ENCODE measurements at places on chromosomes 4 and X.
A peak's percentile ranks its signal among the peaks of the same experiment; 100 is the strongest.

- no peak for DNase-seq
These were observed 17.6 kb downstream of the CD99 start for GRCh38 chrX:2708592-2709188.

DNA sequence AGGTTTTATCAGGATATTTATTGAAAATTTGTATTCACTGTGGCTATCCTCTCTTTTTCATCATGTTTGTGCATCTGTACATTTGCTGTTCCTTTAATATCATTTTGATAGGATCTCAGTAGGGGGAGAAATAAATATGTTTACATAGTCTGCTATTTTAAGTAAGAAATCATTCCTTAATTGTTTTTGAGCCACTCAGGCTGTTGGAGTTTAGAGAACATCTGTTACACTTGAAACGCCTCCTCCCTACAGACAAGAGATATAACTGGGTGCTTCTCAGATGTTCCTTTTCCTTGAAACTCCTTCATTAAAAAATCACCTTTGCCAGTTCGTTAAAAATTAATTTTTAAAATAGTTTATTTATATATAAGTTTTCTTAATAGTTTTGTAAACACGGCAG lies 59.4 kb downstream of the QRFPR start:
- DNase-seq = no peak

- DNase-seq = no peak
These were observed 69.9 kb downstream of the TEX13A start for GRCh38 chrX:105150557-105150956.

DNA sequence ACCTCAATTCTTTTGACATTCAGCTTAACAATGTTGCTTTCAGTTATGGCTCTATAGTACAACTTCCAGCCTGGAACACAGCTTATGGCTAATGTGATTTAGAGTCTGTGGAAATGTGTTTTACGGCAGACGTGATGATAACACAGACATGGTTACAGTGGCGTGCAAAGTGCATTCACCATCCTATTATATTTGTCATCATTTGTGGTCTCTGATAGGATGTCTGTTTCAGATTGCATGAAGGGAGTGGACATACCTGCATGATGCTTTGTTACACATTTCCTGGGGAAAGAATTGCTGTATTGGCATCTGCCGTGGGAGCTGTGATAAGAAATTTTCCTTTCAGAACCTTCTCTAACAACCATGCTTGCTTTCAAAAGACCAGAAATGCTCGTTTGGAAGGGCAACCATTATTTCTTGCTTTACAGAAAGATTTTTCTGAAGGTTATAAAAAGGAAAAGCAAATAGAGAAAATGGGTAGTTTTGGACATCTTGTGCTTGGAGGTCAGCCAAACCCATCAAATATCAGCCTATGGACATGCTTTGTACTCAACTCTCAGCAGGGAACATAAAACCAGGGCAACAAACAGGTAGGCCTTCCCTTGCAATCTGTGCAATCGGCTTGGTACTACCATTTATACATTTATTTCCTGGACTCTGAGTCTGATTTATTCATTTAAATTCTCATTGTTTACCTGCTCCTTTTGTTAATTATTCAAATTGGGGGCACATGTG lies 273.9 kb downstream of the TLL1 start:
- DNase-seq = no peak

DNA sequence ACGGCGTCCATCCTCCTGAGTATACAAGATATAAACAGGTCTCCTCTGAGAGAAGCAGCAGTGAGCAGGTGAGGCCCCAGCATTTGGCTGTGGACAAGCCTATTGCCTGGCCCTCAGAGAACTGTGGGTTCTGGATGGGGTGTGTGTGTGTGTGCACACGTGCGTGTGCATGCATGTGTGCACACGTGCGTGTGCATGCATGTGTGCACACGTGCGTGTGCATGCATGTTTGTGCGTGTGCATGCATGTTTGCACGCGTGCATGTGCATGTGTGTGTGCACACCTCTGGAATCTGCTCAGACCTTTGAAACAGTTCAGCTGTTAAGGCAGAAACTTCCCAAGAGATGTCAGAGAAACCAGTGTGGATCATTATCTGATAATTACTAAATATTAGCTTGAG lies 22.2 kb upstream of the FHL1 start:
- no peak for DNase-seq

GRCh38 chrX:116272322-116272721 lies 101.8 kb downstream of the AGTR2 start:
- no peak for DNase-seq

DNA sequence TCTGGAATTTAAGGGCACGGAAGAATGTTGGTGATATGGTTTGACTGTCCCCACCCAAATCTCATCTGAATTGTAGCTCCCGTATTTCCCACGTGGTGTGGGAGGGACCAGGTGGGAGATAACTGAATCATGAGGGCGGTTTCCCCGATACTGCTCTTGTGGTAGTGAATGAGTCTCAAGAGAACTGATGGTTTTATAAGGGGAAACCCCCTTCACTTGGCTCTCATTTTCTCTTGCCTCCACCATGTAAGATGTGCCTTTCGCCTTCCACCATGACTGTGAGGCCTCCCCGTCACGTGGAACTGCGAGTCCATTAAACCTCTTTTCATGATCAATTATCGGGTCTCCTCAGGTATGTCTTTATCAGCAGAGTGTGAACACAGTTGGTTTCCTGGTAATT lies 25.6 kb upstream of the DHRSX start:
- DNase-seq = no peak

DNA sequence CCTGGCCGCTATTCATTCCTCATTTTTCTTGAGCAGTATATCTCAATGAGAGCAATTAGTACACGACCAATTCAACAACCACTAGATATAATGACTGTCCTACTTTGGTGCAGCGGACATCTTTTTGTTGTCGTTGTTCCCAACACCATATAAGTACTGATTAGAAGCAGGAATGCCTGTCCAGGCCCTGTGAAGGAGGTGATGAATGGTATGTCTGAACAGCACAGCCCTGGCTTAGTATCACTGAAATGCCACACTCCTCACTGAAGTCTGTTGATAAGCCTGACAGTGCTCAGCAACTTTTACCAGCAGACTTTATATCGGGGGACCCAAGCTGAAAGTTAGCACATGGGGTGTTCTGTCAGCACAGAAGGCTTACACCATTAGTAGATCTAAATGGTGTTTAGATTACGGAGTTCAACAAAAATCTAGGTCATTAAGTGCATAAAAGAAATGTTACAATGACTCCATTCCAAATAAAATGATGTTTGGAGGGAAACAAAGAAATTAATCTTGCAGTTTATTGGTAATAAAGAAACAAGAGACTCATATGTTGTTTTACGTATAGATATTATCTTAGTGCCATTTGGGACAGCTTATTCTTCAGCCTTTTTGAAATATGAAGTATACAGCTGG lies 228.3 kb upstream of the TTC29 start:
- DNase-seq = no peak

- DNase-seq = no peak
These were observed 71.0 kb downstream of the DDX60L start for GRCh38 chr4:168409089-168409801.

DNA sequence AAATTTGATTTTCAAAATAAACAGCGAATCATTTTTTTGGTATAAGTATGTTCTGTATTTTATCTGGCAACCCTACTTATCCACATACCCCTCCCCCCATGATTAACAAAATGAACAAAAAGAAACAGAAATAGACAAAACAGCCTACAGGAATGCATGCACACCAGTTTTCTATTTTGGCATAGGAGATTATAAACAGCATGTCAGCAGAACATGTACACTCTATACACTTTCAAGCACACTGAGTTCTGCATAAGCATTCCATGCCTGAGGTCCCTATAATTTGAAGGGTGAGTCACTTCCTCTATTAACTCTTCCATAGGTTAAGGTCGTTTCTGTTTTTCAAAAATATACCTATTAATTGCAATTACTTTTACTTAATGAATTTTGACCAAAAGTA lies 28.0 kb upstream of the ZNF280C start:
- DNase-seq = no peak

GRCh38 chr4:39825741-39826231 lies 127.8 kb downstream of the UBE2K start:
- no peak for DNase-seq

- DNase-seq = no peak
These were observed 131.6 kb downstream of the TMEM144 start for GRCh38 chr4:158341896-158342295.

DNA sequence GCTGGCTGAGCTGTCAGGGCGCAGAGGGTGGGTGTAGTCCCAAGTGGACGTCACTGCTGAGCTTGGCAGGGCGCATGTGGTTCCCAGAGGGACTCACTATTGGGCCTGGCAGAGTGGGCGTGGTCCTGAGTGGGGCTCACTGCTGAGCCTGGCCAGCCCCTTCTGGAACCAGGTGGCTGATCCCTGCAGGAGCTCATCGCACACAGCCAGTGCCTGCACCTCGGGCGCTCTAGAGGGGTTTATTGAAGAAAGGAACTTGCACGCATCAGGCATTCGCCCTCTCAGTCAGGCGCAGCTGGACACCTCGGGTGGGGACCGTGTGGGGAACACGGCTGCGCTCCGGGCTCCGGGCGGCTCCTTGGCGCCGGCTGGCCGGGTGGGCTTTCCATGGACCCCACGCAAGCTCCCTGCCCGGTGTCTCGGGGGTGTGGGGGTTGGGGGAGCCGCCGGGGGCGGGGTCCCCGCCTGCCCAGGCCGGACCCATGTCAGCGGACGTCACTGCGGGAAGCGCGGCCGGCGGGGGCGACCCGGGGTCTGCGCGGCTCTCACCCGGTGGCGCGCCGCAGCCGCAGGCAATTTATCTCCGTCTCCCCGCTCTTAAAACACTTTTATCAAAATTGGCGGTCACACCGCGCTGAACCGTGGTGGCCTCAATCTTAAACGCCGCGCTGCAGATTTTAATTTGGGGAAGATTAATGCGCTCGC lies 65.4 kb upstream of the NKX1-1 start:
- DNase-seq = no peak

- no peak for DNase-seq
These were observed 31.9 kb downstream of the ANAPC10 start for GRCh38 chr4:145066063-145066501.

DNA sequence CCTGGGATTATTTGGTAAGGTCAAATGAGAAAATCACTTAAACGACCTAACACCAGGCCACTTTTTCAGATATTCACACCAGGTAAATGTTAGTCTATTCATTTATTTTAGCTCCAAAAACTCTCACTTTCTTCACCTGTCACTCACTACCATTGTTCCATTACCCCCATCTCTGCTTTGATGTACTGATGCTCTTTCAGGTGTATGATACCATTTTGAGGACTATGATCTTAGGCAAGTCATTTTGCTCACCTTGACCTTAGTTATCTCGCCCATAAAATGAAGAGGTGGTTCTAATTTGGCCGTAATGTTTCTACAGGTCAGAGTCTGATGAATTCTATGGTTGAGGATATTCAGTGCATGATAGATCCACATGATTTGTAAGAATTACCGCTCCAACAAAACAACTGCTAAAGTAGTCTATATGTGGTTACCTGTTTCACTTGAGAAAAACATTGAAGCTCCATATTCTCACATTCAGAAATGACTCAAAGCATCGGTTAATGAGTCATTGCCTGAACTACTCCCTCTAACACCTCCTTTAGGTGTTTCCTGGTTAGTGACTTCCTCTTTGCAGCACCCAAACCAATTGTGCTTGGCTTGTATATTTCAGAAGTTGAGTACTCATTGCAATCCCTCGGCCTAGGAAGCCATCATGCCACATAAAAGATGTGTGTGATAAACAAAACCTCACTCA lies 4.5 kb downstream of the DTHD1 start:
- DNase-seq = peak; percentile 25
